ENCODE measurements at places on chromosomes 1 and 21.

DNA sequence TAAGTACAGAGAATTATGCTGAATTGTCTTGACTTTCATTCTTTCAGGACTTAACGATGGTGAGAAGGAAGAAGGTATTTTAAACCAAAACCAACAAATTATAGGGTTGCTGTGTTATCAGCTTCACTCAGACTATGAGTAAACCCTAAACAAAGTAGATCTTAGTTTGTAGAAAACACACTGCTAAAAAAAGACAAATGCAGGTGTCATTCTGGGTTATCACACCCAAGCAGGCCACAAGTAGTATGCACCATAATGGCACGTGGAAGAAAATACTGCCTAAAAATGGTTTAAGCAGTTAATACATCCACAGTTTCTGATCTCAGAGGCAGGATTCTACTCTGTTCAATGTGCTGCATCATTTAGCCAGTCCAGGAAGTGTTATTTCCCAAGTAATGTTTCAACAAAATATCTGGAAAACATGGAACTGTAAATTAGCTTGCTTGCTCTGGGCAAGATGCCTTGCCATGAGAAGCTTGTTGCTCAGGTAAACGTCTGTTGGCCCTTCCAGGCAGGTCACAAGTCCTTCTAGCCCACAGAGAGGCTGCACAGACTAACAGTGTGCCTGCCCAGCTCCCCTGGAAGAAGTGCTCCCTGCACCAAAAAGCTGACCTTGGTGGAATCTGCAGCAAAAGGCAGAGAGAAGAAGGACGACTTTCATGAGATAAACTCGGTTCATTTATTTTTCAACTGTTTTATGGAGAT lies 4.1 kb downstream of the DIPK1A start:
- DNase-seq: no peak

DNA sequence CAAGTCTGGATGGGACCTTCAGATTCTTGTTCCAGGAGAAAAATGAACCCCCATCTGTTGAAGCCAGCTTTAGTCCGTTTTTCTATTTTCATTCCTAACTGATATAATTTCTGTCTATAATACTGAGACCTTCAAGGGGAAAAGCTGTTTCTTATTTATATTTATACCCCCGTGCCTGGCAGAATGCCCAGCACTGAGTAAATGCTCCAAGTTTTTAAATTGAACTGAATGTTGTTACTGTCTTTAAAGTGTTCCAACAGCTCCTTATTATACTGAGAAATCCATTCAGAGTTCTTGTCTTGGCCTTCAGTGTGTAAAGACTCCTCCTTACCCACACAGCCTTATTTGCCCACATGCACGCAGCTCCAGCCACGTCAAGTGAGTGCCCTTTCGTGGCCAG lies 178.6 kb upstream of the HMGB4 start:
- DNase-seq: no peak

DNA sequence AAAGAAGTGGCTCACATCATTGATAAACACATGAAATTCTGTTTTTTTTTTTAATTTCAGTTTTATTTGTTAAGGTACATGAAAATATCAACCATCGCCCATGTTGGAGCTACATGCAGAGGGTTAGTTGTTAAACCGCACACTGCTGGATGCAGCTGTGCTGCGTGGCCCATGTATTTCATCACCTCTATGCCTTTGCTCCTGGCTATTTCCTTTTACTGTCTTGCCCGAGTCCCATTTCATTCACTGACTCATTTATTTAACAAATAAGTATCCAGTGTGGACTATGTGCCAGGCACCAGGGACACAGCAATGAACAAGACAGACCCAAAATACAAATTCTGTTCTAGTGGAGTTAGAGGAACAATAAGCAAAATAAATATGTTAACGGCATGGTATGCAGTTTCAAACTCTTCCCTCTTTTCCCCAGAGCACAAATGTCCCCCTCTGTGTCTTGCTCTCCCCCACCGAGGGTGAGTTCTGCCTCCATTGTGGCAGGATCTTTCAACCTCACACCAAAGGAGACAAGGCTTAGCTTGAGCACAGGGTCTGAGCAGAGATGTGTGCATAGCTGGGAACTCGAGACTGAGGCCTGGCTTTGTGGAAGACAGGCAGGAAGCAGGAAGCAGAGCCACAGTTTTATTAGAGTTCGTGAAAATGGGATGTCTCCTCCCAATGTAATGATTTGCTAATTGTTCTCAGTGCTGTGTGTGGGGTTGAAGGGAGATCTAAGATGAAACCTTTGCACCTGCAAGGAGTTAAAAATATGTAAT lies 44.6 kb downstream of the MAN1C1 start:
- DNase-seq: no peak

DNA sequence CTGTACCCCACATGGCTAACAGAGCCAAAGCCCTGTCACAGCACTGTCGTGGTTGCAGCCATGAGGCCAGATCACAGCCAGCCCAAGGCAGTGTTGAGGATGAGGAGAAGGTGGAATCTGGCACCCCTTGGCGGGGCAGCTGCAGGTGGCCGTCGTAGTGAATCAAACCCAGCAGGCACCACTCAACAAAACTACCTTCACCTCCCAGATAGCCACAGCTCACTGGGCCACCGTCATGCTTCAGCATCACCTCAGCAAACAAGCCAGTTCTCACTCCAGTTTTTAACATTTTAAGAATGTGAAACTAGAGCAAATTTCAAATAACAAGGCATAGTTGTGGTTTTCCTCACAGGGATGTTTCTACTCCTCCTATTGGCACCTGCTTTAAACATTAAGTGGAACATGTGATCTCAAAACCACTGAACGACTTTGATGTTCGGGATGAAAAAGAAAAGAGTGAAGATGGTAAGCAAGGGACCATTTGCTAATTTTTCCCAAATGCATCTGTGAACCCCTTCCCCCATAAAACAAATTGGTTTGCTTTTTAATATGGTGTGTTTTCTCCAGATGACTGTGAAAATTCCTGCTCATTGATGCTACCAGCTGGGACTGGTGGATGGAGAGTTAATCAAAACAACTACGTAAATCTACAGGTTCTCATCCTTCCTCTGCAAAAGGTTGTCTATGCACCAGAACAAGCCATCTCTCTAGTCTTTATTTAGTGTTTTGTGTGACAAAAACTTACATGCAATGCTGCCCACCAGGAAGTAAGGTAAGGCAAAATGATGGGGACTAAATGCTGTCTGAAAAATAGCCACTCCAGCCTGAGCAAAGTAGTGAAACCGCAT lies 45.5 kb downstream of the TOR1AIP2 start:
- DNase-seq: no peak

DNA sequence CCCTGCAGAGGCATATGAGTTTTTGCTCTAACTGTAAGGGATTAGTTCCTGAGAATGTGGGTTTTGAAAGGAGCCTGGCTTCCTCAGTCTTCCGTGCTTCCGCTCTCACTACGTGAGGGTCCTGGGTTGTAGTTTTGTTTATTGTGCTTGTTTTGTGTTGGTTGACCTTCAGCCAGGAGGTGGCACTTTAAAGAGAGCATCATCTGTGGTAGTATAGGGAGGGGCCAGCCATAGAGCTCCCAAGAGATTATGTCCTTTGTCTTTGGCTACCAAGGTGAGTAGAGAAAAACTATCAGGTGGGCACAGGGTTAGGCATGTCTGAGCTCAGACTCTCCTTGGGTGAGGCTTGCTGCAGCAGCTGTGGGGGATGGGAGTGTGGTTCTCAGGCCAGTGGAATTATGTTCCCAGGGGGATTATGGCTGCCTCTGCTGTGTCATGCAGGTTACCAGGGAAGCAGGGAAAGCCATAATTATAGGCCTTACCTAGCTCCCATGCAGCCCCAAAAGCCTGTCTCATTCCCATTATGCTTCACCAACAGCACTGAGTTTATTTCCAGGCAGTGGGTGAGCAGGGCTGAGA lies 23.5 kb downstream of the CYP4B1 start:
- DNase-seq: peak; percentile 26

- DNase-seq: no peak
Measured at GRCh38 chr1:227944090-227944930, 3.4 kb downstream of the WNT9A start.

GRCh38 chr1:84069236-84069845 lies 70.4 kb upstream of the TTLL7 start:
- DNase-seq: no peak

- no peak for DNase-seq
Measured at GRCh38 chr1:64909031-64909430, 57.3 kb downstream of the JAK1 start.

GRCh38 chr1:21673277-21673780 lies 4.2 kb upstream of the RAP1GAP start:
- DNase-seq: no peak

- DNase-seq: peak; percentile 90
Measured at GRCh38 chr1:16984717-16985116, 4.3 kb upstream of the MFAP2 start.

- DNase-seq: no peak
Measured at GRCh38 chr1:155650231-155650757, 38.3 kb downstream of the YY1AP1 start.

DNA sequence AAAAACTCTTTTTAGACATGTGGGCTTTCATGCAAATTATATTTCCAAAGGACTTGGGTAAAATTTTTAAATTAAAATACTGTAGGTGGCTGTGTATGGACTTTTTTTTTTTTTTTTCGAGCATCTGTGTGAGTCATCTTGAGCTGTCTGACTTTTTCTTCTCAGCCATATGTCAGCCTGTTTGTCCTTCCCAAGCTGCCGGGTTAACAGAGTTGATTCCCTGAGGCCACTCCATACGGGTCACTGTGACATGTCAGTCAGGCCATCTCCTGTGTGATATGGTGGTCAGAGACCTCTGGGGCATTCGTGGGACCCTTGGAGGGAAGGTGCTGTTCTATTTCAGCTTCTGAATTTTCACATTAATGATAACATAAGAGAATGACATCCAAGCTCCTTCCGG lies 148.3 kb downstream of the KCNJ6 start:
- DNase-seq: no peak

- peak; percentile 72 for DNase-seq
Measured at GRCh38 chr1:46487818-46488218, 1.8 kb upstream of the DMBX1 start.

DNA sequence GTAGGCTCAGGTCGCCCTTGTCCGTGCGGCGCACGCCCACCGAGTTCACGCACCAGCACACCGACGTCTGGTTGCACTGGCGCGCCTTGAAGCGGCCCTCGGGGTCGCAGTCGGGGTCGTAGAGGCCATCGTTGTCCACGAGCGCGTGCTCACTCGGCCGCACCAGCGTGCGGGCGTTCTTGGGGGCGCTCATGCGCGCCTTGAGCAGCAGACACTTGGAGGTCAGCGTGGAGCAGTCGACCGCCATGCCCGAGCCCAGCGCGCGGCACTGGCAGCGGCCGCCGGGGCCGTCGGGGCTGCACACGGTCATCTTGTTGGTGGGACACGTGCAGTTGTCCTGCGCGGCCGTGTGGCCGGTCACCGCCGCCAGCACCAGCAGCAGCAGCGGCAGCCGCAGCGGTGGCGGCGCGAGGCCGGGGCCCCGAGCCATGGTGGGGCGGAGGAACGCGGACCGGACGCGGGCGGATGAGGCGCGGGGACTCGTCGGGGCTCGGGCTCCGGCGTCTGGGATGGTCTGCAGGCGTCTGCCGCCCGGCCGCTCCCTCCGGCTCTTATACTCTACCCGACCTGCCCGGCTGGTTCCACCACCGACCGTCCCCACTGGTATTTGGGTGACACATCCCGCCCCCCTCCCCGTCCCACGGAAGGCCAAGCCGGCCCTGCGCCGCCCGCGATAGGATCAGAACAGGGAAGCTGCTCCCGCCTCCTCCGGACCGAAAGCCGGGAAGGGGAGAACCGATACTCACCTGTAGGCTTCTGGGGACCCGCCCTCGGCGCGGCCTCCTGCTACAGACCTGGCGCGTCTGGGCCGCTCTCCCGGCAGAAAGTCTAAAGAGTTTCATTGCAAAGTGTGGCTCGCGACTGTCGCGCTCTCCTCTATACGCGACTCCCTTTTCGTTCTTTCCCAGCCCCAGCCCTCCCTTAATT lies at the start of gene TACSTD2:
Gene TACSTD2 (minus strand): TSS at position 526 of the 927 bp plus-strand sequence. CDS start 96 bp downstream, at position 430.
- peak; percentile 82 for DNase-seq

All from ELF-1 (cell line).